ENCODE measurements at places on chromosomes 1 and 21.

DNA sequence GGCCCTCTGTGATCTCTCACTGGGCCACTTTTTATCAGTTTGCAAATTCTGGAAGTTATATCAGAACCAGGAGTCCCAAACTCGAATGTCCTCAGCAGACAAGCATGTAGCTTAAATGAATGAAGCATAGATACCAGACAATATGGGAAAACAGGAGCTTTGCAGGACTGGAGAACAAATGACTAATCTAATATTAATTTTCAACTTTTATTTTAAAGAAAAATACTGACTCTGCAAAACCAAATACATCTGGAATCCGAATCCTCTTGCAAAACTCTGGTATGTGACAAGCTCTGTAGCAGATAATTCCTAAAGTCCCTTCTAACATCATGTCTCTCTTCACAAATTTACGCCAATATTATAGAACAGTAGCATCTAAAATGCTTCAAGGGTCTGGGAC is 427.4 kb downstream of the TTLL7 start:
- DNase-seq: no peak
- H3K4me3 ChIP-seq: no peak overlapping the region
- no peaks in the 10 kb centered on the region for H3K36me3 ChIP-seq
- no peaks in the 10 kb centered on the region for H3K4me1 ChIP-seq
- H3K27me3 ChIP-seq: no peaks in the 10 kb centered on the region

DNA sequence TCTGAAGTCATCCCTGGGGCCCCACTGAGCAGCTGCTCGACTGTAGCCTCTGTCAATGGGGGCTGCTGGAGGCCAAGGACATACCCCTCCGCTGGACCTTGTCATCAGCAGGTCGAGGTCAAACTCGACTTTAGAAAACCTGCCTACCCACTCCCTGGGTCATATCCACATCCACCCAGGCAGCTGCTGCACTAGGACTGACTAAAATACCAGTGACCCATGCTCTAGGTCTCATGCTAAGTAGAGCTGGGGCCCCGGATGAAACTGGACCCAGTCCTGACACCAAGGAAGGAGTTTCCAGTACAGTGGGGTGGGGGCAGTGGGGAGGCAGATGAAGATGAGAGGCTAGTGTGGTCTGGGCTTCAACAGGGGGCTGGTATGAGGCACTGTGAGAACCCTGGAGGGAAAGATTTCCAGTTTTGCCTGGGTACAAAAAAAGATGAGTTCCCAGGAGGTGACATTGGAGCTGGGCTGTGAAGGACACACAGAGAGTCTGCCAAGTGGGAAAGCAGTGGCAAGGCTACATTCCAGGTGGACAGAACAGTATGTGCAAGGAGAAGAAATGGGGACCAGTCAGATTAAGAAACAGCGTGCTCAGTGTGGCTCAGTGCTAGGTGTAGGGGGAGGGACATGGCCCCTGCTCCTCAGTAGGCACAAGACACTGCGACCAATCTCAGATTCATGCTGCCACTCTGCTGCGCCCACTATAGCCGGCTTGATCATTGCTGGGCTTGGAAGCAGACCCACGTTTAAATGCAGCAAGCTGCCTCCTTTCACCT is 12.4 kb downstream of the SLC2A1 start:
- peaks cover 92% of the 10 kb centered on the region for H3K4me1 ChIP-seq
- no peaks in the 10 kb centered on the region for H3K27me3 ChIP-seq
- peak overlapping the region; percentile 75 for H3K4me3 ChIP-seq
- peaks cover 30% of the 10 kb centered on the region for H3K36me3 ChIP-seq
- H3K27ac ChIP-seq: peak overlapping the region; percentile 45
- no peak for DNase-seq

- H3K4me1 ChIP-seq: no peaks in the 10 kb centered on the region
- H3K27me3 ChIP-seq: peaks cover 5% of the 10 kb centered on the region
- no peak for DNase-seq
- H3K4me3 ChIP-seq: no peak overlapping the region
- no peaks in the 10 kb centered on the region for H3K36me3 ChIP-seq
Observed at GRCh38 chr1:87231703-87232367, 96.8 kb upstream of the LMO4 start.

DNA sequence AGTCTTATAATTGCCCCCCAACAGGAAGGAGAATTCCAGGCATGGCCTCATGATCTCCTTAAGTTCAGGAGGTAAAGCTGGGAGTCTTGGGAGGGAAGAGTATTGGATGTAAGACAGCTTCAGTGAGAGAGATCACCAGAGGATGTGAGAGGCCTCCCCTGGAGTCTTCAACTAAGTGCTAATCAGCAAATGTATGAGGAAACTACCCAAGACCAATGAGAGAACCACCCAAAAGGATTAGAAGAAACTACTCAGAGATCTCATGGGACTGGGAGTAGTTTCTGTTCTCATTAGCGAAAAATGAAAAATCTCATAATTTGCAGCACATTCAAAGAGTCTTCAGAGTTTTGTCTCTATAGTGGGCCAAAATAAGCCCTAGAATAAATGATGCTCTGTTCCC is 36.6 kb upstream of the WNT2B start:
- peaks cover 92% of the 10 kb centered on the region for H3K27me3 ChIP-seq
- no peaks in the 10 kb centered on the region for H3K4me1 ChIP-seq
- no peak for DNase-seq
- no peak overlapping the region for H3K4me3 ChIP-seq
- no peaks in the 10 kb centered on the region for H3K36me3 ChIP-seq

- H3K4me3 ChIP-seq: no peak overlapping the region
- no peak overlapping the region for H3K27ac ChIP-seq
- no peak for DNase-seq
Observed at GRCh38 chr1:53730224-53730865, 8.6 kb downstream of the GLIS1 start.

DNA sequence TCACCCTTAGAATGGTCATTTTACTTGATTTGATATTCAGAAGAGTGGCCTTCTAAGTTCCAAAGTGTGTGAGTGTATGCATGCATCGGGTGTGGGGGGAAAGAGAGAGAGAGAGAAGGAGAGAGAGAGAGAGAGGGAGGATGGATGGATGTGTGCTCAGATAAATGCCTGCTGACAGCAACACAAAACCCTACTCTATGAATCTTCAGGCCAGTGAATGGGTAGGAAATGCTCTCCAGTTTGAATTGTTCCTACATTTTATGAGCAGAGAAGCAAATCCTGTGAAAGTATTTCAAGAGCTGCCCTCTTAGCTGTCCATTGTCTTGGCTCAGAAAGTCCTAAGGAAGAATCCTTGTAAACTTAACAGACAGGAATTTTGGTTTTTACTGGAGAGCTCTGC is 7.4 kb downstream of the JAM2 start:
- H3K36me3 ChIP-seq: no peaks in the 10 kb centered on the region
- H3K27ac ChIP-seq: no peak overlapping the region
- no peak overlapping the region for H3K4me3 ChIP-seq
- H3K4me1 ChIP-seq: no peaks in the 10 kb centered on the region

DNA sequence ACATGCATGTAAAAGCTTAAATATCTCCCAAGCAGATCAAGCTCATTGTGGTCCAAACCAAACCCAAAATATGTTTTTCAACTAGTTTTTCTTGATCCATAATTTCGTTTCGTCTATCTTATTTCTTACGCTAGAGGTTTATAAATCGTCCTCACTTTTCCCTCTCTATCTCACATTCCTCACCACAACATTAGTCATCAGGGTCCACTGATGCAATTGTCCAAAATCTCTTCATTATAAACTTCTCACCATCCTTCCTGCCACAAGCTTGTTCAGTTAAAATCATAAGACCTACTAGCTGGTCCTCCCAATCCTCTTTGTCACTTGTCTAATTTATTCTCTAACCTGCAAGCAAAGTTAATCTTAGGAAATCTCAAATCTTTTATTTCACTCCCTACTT is 173.0 kb upstream of the PALMD start:
- no peak overlapping the region for H3K4me3 ChIP-seq
- no peak overlapping the region for H3K27ac ChIP-seq
- no peaks in the 10 kb centered on the region for H3K27me3 ChIP-seq
- no peak for DNase-seq
- no peaks in the 10 kb centered on the region for H3K4me1 ChIP-seq

GRCh38 chr1:225903623-225904022 is 14.7 kb upstream of the LEFTY1 start:
- no peaks in the 10 kb centered on the region for H3K27me3 ChIP-seq
- H3K4me1 ChIP-seq: peaks cover 13% of the 10 kb centered on the region
- H3K27ac ChIP-seq: no peak overlapping the region
- no peak for DNase-seq

DNA sequence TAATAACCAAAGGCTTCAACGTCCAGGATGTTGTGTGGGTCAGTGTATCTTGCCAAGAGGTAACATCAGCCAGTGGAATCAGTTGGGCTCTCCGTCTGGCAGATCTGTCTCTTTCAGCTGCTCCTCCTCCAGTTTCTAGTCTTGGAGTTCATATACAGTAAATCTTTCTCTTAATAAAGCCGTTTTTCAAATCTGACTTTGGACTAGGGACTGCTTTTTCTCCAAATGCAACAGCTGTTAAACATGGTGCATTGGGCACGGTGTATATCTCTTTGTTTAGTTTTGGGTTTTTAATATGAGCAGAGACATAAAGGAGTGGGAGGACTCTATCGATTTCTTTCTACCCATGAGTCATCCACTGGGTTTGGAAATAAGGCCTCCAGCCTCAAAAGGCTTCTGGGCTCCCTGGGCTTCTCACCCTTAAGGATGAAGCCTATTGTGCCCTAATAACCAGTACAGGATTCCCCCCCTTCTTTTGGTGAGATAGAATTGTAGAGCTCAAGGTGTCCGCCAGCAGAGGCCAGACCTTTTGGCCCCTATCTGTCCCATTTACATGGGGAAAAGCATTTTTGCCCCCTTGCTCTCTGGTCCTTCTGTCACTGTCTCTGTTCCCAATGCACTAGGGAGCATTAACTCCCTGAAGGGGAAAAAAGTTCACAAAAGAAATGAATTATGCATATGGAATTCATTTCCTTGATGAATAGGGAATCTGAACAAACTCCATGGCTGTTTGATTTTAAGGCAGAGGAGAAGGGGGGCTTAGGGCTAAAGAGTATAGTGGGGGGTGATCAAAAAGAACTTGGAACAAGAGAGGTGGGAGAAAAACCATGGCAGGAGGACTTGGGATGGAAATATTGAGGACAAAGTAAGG is 86.0 kb downstream of the PBX1 start:
- no peaks in the 10 kb centered on the region for H3K36me3 ChIP-seq
- no peak for DNase-seq
- H3K4me1 ChIP-seq: no peaks in the 10 kb centered on the region
- H3K27me3 ChIP-seq: no peaks in the 10 kb centered on the region
- no peak overlapping the region for H3K27ac ChIP-seq
- no peak overlapping the region for H3K4me3 ChIP-seq

DNA sequence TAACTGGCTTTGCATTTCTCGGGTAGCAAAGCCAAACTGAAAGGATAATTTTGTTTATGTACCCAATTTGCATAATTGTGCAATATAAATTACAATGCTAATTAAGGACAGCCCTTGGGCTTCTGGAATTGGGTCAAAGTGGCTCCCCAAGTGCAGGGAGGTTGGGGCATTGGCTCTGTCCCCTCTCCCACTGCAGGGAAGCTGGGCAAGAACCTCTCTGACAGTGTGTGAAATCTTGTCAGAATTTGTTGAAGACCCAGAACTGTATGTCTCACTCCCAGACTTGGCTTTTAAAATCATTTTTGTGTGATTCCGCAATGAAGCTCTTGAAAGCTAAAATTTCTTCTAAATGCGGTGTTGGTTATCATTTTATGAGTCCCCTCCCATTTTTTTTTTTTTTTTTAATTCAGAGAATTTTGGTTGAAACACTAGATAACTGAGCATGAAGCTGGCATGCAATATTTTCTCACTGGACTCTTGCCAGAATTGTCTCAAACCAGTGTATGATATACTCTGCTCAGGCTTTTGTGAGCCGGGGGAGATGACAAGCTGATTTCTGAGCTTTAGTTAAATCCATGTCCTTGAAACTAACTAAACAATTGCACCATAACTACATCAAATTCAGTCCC is 878.9 kb upstream of the CXADR start:
- H3K36me3 ChIP-seq: no peaks in the 10 kb centered on the region
- no peak overlapping the region for H3K4me3 ChIP-seq
- no peaks in the 10 kb centered on the region for H3K27me3 ChIP-seq
- no peaks in the 10 kb centered on the region for H3K4me1 ChIP-seq
- no peak for DNase-seq
- no peak overlapping the region for H3K27ac ChIP-seq

DNA sequence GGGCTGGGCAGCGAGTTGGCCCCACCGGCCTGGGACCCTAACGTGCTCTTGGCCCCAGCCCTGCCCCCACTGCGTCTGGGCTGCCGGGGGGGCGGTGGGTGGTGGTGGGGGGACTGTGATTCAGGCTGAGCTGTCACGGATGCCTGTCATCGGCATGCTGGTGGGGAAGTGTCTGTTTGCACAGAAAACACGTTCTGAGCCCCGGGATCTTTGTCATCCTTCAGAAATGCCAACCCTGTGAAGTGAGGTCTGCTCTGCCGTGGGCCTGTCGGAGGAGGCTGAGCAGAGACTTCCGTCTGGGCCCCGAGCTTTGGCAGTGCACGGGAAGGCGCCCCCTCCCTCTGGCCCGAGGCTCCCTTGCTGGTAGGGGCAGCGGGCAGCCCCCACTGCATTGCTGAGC is 24.3 kb upstream of the PLCH2 start:
- H3K27ac ChIP-seq: no peak overlapping the region
- H3K36me3 ChIP-seq: no peaks in the 10 kb centered on the region
- no peak overlapping the region for H3K4me3 ChIP-seq

DNA sequence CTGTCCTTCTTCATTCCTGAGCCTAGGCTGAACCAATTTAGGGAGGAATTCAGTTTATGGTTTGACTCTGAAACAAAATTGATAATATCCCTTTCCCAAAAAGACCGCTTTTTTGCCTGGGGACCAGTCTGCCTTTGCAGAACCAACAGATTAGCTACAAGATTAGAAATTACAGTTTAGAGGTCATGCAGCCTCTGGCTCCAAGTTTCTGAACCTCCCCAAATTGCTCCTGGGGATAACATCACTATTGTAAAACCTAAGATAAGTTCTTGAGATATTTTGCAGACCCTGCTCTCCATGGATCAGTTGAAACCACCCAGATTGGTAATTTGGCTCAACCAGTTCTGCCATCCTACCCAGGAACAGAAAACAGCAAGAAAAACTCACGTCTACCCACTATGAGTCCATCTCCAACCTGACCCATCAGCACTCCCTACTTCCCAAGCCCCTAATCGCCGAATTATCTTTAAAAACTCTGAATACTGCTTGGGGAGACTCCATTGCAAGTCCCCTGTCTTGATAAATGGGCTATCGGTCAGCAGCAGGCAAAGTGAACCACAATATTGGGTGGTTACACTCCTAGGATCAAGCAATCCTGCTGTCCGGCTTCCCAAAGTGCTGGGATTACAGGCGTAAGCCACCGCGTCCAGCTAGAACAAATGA is 605 bp upstream of the RABGGTB start:
- DNase-seq: no peak
- H3K27me3 ChIP-seq: no peaks in the 10 kb centered on the region
- H3K4me1 ChIP-seq: peaks cover 61% of the 10 kb centered on the region
- peak overlapping the region; percentile 96 for H3K27ac ChIP-seq

- no peaks in the 10 kb centered on the region for H3K4me1 ChIP-seq
- H3K36me3 ChIP-seq: peaks cover 3% of the 10 kb centered on the region
- no peak overlapping the region for H3K27ac ChIP-seq
- no peaks in the 10 kb centered on the region for H3K27me3 ChIP-seq
- H3K4me3 ChIP-seq: no peak overlapping the region
- no peak for DNase-seq
Observed at GRCh38 chr1:161884475-161884874, 118.4 kb downstream of the ATF6 start.
